ENCODE measurements at places on chromosomes 13 and 19. TPM values are rescaled to one million over a fixed set of nuclear protein-coding genes. Genes with fewer than 3 reads are reported as not detected.
A peak's percentile ranks its signal among the peaks of the same experiment; 100 is the strongest.

- no peak for DNase-seq
Measured at GRCh38 chr13:33119022-33119781, 103.0 kb downstream of the KL start.

Gene ZNF628
- 0.77 TPM for total RNA-seq

GRCh38 chr13:101157261-101157660 is 259.0 kb downstream of the NALCN start:
- DNase-seq = no peak

GRCh38 chr19:39167461-39168257 is 29.1 kb upstream of the NCCRP1 start:
- no peak for DNase-seq

Gene DCT
- not detected for total RNA-seq

DNA sequence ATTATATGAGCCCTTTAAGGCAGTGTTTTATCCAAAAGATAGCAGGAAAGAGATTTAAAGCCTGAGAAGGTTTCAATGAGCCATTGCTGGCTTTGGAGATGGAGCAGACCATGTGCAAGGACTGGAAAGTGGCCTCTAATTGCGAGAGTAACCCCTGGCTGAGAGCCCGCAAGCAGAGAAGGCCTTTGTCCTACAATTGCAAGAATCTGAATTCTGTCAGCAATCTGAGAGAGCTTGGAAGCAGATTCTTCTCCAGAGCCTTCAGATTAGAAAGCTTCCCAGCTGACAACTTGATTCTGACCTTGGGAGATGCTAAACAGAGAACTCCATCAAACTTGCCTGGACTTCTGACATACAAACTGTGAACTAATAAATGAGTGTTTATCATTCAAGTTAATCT is 528.7 kb upstream of the KLF12 start:
- no peak for DNase-seq

DNA sequence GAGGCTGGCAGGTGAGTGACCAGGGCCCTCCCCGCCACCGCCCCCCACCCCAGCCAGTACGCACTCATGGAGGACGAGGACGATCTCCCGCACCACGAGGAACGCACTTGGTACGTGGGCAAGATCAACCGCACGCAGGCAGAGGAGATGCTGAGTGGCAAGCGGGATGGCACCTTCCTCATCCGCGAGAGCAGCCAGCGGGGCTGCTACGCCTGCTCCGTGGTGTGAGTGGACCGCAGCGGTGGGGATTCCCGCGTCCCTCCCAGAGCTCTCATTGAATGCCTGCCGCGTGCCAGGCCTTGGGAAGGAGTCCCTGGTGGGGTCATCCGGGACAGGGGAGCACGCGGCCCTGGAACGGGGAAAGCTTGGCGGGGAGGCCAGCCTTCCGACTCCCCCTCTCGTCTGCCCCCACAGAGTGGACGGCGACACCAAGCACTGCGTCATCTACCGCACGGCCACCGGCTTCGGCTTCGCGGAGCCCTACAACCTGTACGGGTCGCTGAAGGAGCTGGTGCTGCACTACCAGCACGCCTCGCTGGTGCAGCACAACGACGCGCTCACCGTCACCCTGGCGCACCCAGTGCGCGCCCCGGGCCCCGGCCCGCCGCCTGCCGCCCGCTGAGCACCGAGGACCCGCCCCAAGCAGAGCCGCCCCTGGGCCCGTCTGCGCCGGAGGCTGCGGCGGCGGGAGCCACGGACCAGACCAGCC is 4.8 kb upstream of the IFI30 start:
- no peak for DNase-seq

GRCh38 chr13:20491926-20492435 is 33.7 kb downstream of the CRYL1 start:
- peak; percentile 67 for DNase-seq

DNA sequence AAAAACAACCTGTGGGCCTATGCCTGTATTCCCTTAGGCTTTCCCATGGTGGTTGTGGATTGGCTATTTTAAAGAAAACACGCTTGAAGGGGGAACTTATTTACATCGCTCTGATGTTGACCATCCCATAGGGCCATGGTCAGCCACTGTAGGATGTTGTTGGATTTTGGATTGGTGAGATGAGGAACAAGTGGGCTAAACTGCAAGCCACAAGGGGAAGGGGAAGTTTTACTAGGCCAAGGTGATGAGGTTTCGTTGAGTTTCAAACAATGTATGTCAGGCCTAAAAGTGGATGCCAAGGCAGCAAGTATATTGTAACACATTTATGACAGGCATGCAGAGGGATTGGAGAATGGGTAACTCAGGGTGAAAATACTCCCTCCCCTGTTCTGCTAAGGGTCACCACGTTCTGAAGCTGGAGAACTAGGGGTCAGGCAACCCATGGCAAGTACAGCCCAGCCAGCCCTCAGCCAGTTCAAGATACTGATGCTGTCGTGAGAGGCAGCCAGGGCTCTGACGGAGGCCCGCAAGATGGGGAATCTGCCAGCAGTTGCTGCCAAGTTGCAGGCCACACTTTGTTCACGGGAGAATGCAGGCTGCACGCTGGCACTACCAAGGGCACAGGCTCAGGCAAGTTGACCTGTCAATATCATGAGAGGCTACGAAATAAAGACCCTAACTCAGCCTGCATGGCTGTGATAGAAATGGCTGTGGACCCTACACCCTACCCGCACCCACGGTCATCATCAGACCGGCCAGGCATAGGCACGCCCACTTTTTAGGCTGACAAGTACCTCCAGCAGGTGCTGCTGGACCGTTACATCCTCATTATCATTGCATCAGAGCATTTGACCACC is 11.1 kb downstream of the IRGC start:
- DNase-seq = no peak

GRCh38 chr19:34188408-34188807 is 16.1 kb downstream of the LSM14A start:
- no peak for DNase-seq

Gene MCF2L
- 11.5 TPM for total RNA-seq

DNA sequence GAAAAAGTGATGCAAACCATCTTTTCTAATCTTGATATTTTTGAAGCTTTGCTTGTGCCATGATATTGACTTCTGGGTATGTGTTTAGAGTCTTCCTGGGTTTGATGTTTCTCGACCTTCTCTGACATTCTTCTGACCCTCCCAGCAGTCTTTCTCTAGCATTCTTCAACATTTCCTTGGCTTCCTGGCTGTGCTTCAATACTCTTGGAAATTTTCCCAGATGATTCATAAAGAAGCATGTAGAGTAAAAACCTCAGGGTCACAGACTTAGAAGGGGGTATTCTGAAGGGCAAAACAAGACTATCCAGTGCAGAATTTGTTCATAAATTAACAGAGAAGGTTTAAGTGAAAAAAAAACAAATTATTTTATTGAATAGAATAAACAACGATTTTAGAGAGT is 946.3 kb upstream of the PCDH9 start:
- DNase-seq = no peak

DNA sequence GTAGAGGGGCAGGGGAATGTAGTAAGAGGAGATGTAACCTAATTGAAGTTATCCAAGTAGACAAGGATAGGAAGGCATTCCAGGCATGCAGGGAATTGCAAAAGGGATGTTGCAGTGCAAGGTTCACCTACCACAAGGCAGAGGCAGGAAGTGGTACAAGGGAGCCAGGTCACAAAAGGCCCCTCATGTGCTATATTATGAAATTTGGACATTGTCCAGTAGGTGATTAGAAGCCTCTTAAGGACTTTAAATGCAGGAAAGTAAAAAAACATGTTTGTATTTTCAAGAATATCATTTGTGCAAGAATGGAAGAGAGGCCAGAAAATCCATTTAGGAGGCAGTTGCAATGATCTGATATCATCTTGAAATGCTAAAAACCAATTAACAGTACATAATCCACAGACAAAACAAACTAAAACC is 111.4 kb downstream of the FRY start:
- DNase-seq = peak; percentile 79

Gene ZNF100
- 4.3 TPM for total RNA-seq

DNA sequence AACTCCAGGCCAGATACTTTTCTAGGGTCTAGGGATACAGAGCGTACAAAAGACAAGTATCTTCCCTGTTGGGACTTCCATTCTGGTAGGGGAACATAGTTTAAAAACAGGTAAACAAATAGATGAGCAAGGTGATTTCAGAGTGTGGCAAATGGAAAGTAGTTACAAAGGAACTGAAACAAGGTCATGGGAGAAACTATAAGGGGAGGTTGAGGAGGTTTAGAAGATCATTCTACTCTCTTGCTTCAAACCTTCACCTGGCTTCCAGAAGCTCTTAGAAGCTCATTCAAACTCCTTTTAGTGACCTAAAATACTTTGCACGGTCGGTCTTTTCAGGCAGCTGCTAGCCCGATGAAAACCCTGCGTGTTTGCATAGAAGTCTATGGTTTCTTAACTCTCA is 9.1 kb downstream of the FFAR2 start:
- no peak for DNase-seq

DNA sequence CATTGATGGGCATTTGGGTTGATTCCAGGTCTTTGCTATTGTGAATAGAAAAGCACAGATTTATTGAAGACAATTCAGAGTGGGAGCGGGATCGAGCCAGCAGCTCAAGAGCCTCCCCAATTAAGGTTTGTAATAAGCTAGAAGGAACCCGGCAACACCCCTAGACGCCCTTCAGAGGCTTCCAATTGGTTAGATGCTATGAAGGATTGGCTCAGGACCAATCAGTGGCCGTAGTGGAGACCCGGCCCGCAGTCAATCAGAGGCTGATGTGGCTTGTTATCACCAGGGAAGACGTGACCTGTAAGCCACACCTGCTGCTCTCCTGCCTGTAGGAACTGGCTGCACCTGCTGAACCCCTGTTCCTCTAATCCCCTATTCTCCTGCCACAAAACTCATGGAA is 14.6 kb downstream of the SIGLEC11 start:
- no peak for DNase-seq

Measured in dermis microvascular lymphatic vessel endothelial cell (primary cell).